ENCODE measurements at places on chromosomes 6 and 20.

DNA sequence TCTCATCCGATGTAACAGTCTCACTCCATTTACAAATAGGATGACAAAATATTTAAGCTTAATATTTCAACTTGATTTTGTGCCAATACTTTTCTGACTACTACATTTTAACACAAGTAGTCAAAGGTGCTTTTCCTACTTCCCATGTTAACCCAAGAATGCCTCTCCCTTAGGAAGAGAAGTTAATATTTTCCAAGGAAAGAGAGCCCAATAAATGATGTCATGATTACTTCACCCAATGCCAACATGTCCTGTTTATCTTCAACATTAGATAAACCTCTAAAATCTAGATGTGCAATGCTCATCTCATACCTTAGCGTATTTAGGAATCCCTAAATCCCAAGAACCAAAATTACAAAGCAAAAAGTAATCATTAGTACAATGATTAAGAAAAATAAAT is 156.7 kb upstream of the TENT5A start:
- DNase-seq, result no peak

GRCh38 chr20:42041000-42041565 is 422.9 kb upstream of the CHD6 start:
- no peak for DNase-seq

GRCh38 chr6:111597291-111598086 is 8.2 kb downstream of the TRAF3IP2 start:
- no peak for DNase-seq

DNA sequence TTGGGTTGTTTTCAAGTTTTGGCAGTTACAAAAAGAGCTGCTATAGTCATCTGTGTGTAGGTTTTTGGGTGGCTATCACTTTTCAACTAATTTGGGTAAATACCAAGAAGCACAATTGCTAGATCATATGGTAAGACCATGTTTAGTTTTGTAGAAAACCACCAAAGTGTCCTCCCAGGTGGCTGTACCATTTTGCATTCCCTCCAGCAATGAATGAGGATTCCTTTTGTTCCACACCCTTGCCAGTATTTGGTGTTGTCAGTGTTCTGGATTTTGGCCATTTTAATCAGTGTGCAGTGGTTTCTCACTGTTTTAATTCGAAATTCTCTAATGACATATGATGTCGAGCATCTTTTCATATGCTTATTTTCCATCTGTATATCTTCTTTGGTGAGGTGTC is 457.5 kb upstream of the ARID1B start:
- no peak for DNase-seq

GRCh38 chr6:165109011-165109410 is 200.4 kb downstream of the C6orf118 start:
- DNase-seq, result no peak

- peak; percentile 47 for DNase-seq
Measured at GRCh38 chr6:168844821-168845609, 404.0 kb downstream of the SMOC2 start.

GRCh38 chr6:25100288-25100687 is 164.5 kb upstream of the RIPOR2 start:
- DNase-seq, result no peak

- no peak for DNase-seq
Measured at GRCh38 chr20:59701236-59701635, 96.9 kb downstream of the PHACTR3 start.

DNA sequence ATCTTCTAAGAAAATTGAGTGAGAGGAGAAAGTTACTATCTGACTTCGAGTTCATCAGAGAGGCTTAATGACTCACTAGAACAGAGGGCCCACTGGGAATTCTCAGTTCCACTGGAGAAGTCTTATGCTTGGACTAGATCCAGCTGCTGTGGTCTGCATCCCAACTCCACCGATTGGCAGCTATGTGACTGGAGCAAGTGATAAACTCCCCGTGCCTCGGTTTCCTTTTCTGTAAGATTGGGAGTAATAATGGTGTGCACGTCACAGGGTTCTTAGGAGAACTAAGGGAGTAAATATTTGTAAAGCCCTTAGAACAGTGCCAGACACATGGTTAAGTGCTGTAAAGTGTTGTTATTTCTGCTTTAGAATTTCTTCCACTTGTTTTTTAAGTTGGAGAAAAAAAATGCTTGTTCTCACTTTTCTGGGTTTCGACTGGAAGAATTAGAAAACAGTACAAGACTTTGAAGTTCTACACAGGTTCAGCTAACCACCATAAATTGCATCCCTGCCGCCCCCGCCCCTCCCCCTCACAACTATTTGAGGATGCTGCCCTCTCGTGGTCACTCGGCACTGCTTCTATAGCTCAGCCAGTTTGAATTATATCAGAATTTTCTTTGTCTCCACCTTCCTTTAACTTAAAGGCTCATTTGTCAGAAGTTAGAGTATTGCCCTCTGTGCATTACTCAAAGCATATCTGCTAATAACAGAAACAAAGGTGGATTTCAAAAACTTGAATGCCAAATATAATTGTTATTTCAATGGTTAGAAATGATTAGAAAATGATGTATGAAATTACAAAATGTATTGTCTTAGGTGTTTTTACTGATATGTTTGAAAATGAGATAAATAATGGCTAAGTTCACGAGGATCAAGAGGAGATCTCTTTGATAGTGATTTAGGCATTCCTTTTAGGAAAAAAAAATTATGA is 95.0 kb upstream of the IFNGR1 start:
- peak; percentile 43 for DNase-seq

GRCh38 chr20:38805958-38806854 is 709 bp downstream of the PPP1R16B start:
- DNase-seq, result peak; percentile 51

- no peak for DNase-seq
Measured at GRCh38 chr6:169988769-169989550, 237.5 kb downstream of the ERMARD start.

GRCh38 chr20:62822788-62823651 is 6.2 kb downstream of the COL9A3 start:
- DNase-seq, result peak; percentile 97

DNA sequence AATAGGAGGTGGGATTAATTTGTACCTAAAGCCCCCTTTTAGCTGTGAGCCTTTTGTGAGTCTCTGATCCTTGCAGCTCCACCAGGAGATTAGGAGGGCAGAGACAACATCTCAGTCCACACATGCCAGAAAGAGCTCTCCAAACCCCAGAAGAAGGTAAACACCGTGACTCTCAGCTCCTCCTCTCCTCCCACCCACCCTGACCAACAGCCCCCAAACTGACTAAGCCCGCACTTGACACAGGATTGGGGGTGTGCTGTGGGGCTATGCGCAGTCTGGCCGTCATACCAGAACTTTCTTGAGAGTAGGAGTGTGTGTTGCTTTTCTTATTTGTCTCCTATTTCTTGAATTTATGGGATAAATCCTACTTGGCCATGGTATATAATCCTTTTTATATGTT is 164.7 kb upstream of the SNX9 start:
- no peak for DNase-seq

DNA sequence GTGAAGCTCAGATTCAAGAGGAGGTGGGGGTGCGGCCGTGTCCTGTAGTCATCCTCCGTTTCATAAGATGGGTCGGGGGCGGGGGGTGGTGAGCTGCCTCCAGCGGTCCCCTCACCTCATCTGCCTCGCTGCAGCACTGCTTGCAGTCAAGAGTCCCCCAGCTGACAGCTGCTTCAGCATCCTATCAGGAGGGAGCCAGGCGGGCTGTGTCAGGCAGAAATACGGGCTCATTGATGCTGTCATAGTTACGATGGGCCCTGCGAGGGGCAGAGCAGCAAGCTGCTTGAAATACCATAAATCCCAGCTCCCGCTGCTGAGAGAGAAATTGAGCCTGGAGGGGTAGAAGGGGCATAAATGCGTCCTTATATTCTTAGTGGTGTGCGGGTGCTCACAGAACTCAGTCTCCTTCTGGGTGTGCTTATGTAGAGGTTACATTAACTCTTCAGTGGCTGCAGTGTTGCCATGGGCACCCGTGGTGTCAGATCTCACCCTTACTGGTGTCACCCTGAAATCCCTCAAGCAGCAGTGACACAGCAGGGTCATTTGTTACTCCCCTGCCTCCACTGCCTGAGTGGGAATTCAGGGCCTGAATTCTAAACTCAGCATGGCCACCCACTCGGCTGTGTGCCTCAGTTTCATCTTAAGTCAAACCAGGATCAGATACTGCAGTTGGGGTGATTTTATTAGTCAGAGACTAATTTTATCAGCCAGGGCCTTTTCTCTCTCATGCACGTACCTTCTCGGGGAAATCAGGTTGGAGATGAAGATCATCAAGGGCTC is 21.8 kb downstream of the CCDC167 start:
- no peak for DNase-seq

GRCh38 chr6:2546901-2547300 is 203.8 kb downstream of the MYLK4 start:
- no peak for DNase-seq

GRCh38 chr6:13453771-13454251 is 33.6 kb downstream of the GFOD1 start:
- DNase-seq, result peak; percentile 31

GRCh38 chr6:69487688-69488087 is 309.1 kb downstream of the LMBRD1 start:
- DNase-seq, result no peak

GRCh38 chr20:9761476-9761875 is 77.4 kb downstream of the PAK5 start:
- DNase-seq, result no peak

- no peak for DNase-seq
Measured at GRCh38 chr20:57388953-57389694, 2.1 kb upstream of the RBM38 start.

- DNase-seq, result peak; percentile 76
Measured at GRCh38 chr20:58293453-58293852, 16.1 kb upstream of the RAB22A start.

GRCh38 chr6:151617539-151617938 is 123.7 kb downstream of the CCDC170 start:
- no peak for DNase-seq

DNA sequence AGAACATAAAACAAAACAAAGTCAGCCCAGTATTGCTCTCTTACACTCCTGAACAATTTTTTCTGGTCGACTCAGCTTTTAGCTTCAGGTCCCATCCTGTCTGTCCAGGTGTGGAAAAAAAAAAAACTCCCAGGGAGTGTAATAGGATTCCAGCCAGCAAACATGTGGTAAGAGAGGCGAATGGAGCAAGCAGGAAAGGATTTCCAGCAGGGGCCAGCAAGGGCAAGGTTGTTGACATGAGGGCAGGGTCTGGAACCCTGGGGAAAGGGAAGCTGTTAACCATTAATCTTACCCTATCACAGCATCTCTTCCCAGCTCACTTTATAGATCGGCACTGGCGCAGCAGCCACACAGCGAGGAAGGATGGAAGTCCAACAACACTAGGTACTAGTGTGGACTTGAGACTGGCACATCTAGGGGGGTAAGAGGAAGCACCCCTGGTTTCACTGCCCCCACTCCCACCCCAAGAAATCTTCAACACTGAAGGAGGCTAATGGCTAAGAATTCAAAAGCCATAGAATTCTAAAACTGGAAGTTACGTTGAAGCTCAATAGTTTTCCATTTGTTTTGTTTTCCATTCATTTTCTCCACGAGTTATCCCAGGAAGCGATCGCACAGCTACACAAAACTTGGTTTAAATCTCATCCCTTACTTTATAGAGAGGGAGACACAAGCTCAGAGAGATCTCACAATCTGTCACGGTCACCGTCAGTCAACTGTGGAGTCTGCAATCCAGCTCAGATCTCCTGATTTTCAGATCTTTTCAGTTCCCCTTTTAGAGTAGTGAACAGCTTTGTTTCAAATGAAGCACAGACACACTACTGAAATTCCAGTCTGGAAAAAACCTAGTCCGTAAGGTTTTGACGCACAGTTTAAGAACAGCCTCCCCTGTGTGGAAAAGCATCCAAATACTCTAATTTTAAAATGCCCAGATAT is 53.3 kb downstream of the SLC22A23 start:
- no peak for DNase-seq

Measured in SK-N-DZ (cell line).